Activated CD8-positive, alpha-beta T cell treated with anti-CD3 and anti-CD28 coated beads, Interleukin-2, amount 10 ng/mL, durations not matched to agents 7 days and 5 days (primary cell): ENCODE measurements at places on chromosomes 2 and 18. TPM values are rescaled to one million over a fixed set of nuclear protein-coding genes. Genes with fewer than 3 reads are reported as not detected.

- DNase-seq = no peak
Measured at GRCh38 chr18:71116535-71116934, 827.7 kb downstream of the SOCS6 start.

DNA sequence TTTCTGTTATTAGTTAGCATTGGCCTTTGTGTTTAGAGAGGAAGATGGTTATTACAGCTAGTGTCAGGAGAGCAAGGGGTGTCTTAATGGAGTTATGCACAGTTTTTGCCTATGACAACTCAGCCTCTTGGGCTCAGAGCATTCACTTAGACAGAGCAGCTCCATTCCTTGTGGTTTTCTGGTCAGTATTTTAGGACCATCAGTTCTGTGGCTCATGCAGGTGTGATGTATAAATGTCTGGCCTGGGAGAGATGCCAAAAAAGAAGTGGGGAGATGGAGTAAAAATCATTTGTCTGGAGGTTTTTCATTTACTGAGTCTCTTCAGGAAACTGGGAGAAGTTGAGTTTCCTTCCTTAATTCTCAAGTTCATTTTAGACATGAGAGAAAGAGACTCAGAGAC is 79.7 kb downstream of the PRKCE start:
- no peak for DNase-seq

DNA sequence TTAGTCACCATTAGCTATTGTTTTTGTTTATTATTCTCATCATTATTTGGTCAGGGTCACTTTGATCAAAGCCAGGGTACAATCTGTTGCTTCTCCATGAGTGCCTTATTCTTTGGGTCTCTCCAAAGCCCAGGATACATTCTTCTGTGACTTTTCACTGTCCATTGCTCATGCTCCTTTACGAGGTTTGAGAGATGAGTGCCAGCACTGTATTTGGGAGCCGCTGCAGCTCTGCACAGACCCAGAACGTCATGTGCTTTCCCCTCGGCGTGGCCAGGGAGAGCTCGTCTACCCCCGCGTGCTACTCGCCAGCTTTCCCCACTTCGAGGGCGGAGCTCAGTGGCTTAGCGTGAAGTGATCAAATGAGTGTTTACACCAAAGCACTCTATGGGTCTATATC is 123.7 kb downstream of the COL6A3 start:
- no peak for DNase-seq

GRCh38 chr18:46678785-46679399 is 21.9 kb upstream of the LOXHD1 start:
- DNase-seq = no peak

GRCh38 chr2:239917125-239917956 is 107.8 kb downstream of the NDUFA10 start:
- no peak for DNase-seq

GRCh38 chr18:72174972-72175649 is 369.0 kb downstream of the CBLN2 start:
- DNase-seq = no peak

- DNase-seq = peak; percentile 31
Measured at GRCh38 chr2:158006961-158007719, 94.5 kb upstream of the UPP2 start.

DNA sequence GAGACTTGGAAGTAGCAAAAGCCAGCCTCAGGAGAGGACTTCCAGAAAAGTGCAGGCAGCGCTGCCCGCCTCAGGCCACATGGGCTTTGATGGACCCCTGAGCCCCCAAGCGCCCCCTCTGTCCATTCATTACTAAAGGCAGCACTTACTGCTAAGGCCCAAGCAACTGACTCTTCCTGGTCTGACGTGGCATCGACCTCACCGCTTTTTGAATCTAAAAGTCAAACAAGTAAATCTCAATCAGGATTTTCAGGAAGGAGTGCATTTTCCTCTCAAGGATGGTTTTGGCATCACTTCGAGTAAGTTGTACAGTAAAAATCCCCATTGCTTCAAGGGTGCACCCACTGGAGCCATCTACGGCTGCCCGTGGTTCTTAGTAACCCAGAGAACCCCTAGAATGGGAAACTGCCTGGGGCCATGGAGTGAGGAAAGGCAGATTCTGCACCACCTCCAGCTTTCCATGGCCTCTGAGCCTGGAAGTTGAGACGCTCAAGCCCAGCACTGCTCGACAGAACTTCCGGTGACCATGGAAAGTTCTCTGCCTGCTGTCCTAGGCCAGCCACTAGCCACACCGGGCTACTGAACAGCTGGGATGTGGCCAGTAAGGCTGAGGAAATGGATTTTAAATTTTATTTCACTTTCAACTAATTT is 7.0 kb downstream of the HJURP start:
- DNase-seq = no peak

- no peak for DNase-seq
Measured at GRCh38 chr2:222912117-222912516, 51.3 kb downstream of the ACSL3 start.

GRCh38 chr2:234031207-234031606 is 19.3 kb upstream of the SPP2 start:
- no peak for DNase-seq

- no peak for DNase-seq
Measured at GRCh38 chr2:12419803-12420202, 296.9 kb upstream of the TRIB2 start.

DNA sequence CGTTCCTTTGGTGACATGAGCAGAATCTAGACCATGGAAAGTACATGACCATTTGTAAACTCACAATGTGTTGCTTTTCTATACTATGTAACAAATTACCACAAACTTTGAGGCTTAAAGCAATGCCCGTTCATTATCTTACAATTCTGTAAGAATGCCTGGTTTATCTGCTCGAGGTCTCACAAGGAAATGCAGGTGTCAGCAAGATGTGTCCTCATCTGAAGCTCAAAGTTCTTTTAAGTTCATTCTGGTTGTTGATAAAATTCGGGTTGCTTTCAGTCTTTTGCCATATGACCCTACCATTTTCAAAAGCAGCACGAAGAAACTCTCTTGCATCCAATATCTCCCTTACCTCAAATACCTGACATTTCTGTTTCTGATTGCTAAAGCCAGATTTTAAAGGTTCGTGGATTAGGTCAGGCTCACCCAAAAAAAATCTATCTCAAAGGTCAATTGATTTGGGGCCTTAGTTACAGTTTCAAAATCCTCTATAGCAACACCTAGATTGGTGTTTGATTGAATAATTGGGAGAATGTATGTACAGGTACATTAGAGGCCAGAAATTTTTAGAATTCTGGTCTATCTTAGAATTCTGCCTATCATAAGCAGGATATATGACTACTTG is 125.9 kb downstream of the TMEM131 start:
- no peak for DNase-seq

GRCh38 chr2:152894051-152894450 is 175.6 kb downstream of the ARL6IP6 start:
- no peak for DNase-seq

DNA sequence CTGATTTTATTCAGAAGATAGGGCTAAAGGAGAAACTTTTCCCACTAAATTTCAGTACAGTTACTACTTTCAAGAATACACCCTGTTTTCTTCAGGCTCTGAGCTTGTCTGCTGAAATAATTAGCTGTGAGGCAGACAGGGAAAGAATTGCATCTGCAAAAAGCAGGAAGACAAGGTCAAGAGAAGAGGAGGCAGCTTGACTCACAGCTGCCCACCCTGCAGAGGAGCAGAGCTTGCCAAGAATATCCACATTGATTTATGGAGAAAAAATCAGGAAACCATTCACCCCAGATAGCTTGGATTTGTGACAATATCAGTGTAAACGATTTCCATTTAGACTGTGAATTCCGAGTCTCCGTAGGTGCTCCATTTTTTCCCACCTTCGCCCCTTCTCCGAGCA is 49.0 kb downstream of the ACTR2 start:
- peak; percentile 4 for DNase-seq

DNA sequence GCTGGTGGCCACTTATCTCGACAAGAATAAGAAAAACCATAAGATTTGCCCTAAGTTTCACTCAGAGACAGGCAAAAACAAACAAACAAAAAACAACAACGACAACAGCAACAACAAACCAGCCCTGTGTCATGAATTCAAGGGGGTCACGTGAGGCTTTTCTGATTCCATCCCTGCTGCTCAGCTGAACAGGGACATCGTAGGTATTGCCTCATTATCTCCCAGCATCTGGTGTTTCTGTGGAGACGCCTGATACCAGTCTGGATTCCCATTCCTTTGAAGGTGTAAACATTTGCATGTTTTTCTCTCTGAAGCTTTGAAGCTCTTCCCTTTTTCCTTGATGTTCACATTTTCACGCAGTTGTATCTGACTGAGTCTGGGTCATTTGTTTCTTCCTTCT is 117.4 kb downstream of the KCNF1 start:
- DNase-seq = no peak

DNA sequence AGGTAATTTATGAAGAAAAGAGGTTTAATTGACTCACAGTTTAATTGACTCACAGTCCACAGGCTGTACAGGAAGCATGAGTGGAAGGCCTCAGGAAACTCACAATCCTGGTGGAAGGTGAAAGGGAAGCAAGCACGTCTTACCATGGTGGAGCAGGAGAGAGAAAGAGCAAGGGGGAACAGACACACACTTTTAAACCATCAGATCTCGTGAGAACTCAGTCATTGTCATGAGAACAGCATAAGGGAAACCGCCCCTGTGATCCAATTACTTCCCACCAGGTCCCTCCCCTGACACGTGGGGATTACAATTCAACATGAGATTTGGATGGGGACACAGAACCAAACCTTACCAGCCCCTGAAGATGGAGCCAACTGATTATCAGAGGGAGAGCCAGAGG is 11.2 kb upstream of the PUM2 start:
- no peak for DNase-seq

TRIB2 gene
- 52.7 TPM for total RNA-seq

C2orf42 gene
- 29.4 TPM for total RNA-seq

KYNU gene
- total RNA-seq = not detected

GLI2 gene
- total RNA-seq = 1.9 TPM

C2orf66 gene
- total RNA-seq = 0.32 TPM

ITPRIPL1 gene
- total RNA-seq = 43.5 TPM

CCDC102B gene
- 1.7 TPM for total RNA-seq

UGT1A6 gene
- total RNA-seq = not detected

STON1 gene
- total RNA-seq = 1.6 TPM
